ENCODE measurements at places on chromosomes 6 and 20.

DNA sequence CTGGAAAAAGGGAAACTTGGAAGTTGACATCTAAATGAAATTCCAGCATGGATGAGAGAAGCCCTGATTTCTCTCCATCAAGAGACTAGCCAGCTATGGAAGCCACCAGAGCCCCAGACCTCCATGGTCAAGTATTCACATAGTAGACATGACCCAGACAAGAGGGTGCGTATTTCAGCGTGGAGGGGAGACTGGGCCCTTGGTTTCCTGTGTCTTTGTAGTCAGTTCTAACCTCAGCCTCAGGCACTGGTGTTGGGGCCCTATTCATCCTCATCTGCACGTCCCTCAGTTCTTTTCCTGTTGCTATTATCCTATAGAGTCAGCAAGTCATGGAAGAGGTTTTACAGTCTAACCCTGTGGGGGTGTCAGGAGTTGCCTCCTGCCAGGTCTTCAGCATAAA is 12.5 kb downstream of the GNL1 start:
- no peak for DNase-seq

DNA sequence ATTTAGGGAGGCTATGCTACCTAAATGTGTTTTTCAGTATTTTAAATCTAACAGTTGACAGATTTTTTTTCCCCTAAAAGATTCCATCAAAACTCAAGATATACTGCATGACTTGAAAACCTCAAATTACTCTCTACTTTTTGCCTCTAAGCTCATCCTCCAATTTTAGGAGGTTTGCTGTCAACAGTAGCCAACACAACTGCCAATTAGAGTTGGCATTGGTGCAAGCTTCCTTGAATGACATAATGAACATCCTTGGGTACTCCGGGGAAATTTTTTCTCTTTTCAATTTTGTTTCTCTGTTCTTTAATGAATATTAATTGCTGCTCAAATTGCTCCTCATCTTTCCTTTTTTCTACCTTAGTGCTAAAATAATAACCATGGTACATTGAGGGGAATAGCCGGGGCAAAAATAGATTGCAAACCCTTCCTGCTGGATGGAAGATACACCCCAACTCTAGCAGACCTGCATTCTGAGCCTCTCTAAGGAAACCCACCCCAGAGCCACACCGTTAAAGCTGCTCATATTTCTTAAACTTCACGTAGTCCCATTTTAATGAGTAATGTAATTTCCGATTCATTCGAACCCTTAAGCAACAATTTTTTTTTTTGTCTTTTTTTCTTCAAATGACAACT is 34.3 kb downstream of the SLC22A23 start:
- no peak for DNase-seq

- no peak for DNase-seq
These were observed 13.7 kb downstream of the NPEPL1 start for GRCh38 chr20:58706150-58706892.

DNA sequence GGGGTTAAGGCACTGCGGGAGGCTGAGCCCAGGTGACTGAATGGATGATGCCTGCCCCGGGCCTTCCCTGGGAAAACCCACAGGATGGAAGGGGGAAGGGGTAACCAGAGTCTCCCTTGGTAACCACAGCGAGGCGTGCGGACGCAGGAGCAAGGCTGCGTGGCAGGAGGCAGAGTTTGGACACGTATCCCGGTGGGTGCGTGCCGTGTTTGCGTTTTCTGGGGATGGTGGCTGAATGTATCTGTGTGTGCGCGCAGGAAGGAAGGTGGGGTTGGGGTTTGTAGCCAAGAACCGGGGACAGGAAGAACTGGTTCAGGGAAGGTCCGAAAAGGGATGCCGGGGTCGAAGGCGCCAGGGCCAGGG is 1.8 kb downstream of the MDGA1 start:
- no peak for DNase-seq

DNA sequence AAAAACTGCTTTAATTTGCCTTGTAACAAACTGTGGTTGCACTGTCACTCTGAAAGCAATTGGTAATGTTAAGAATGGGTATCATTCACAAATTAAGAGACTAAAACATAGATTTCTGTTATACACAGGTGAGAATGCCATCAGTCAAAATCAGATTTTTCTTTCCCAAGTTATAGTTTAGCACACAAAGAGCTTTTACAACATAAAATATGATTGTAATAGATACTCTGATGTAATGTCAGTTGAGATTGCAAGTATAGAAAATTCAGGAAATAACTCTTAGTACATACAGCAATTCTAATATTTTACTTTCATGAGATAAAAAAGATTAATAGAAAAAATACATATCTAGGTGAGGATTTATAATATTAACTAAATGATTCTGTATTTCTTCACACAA is 2.3 kb upstream of the ME1 start:
- DNase-seq, result no peak

DNA sequence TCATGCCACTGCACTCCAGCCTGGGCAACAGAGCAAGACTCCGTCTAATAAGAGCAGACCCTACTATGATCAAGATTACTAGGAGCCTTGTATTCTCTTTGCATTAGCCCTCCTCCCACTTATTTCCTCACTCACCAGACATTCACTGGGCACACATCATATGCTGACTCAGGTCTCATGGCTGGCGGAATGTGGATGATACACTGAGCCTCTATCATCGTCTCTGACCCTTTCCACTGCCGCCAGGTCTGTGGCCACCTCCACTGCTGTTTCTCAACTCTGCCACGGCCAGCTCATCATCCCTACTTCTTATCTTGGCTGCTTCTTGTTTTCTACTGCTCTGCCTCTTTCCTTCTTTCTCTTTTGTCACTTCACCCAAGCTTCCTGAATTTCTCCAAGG is 161.0 kb downstream of the BACH2 start:
- DNase-seq, result no peak

DNA sequence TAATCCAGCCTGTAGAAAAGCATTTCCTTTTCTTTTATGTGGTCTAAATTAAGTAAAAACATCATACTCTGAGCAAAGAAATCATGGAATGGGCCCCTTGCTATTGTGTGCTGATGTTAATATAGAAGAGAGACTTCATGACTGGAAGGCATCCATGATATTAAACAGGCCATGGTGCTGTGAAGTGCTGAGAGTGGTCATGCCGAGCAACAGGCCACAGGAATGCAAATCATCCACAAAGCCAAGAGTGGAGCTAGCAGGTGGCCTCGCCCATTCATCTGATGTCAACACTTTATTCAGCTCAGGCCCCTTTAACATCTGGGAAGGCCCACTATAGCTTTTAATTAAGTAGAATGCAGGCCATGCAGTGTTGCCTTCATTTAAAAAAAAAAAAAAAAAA is 115.2 kb upstream of the HMGCLL1 start:
- DNase-seq, result no peak

- DNase-seq, result peak; percentile 85
These were observed 44.4 kb downstream of the DSTN start for GRCh38 chr20:17614176-17614811.

DNA sequence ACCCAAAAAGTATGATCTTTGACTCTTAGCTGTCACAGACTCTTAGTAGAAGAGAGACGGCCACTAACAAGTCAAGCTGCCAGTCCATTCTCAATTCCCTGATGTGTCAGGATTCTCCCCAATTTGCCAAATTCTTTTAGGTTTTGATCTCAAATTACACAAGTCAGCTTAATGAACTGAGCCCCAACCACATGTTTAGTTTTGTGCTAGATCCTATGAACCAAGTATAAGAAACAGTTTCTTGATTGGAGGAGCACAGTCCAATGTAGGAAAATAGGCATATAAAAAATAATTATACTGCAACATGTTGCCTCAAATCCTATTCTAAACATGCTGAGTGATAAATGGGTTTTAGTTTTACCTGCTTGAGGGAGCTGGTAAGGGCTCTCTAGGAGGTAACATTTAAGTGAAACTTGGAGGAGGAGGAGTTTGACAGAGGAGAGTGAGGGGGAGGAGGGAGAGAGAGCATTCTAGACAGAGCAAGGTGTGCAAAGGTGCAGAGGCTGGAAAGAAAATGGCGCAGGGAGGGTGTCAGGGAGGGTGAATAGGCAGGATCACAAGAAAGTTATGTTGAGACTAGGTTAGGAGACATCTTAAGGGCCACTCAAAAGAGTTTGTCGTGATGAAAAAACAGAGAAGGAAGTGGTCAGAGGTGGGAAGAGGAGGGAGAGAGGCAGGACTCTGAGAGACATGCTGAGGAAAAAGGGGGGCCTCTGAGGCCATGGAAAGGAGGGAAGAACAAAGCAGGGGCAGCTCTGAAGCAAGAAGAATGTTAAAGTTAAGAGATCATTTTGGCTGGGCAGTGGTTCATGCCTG is 22.8 kb upstream of the FAM83C start:
- no peak for DNase-seq

- no peak for DNase-seq
These were observed 314.8 kb downstream of the CDC5L start for GRCh38 chr6:44702292-44702691.

- DNase-seq, result no peak
These were observed 29.5 kb downstream of the PTPRA start for GRCh38 chr20:2902818-2903217.

- no peak for DNase-seq
These were observed 139.5 kb downstream of the QKI start for GRCh38 chr6:163554032-163554431.

DNA sequence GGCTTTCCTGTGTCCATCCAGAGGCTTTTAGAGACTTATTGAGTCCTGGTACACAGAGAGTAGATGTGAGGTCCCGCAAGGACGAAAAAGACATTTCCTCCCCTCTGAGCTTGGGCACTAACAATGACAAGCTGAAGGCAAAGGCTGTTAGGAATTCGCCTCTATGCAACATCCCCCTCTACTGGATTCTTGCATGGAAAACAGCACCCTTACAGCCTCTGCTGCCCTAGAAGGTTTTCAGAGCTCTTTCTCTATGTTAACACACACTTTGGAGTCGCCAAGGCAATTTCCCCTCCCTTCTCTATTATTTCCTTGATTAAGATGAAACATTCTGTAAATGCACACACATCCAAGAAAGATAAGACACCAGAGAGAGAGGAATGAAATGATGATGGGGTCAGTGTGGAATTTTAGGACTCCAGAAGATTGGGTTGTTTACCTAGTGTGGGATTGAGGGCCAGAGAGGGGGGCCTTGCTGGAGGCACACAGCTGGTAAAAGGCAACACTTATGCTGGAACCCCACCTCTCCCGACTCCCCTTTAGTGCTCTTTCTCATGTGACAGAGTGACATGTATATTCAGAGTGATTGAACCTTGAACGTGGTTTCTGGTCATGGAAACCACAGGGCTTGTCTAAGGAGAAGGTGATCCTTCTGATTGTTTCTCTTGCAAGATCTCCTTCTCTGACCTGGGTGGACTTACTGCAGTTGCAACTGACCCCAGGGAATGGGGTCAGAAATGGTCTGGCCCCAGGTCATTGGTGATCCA is 300.7 kb downstream of the CLIC5 start:
- no peak for DNase-seq

DNA sequence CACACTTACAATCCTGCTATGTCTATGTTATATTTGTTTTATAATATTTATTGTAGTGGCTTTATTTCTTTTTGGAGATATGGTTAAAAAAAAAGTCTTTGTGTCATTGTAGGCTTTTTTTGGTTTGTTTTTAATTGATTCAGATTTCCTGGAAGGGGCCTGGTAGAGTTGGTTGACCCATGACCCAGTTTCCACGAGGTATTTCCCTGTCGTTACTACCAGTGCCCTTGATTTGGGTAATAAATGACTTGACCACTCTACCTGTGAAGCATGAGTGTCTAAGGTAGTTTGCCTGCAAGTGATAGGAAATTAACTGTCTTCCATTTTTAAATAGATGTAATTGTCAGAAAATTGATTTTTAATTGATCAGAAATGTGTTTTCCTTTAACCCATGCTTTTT is 121.0 kb downstream of the JARID2 start:
- DNase-seq, result no peak

GRCh38 chr6:139137706-139138105 is 2.8 kb downstream of the HECA start:
- DNase-seq, result no peak

- DNase-seq, result no peak
These were observed 40.7 kb downstream of the TP53INP2 start for GRCh38 chr20:34744847-34745246.

DNA sequence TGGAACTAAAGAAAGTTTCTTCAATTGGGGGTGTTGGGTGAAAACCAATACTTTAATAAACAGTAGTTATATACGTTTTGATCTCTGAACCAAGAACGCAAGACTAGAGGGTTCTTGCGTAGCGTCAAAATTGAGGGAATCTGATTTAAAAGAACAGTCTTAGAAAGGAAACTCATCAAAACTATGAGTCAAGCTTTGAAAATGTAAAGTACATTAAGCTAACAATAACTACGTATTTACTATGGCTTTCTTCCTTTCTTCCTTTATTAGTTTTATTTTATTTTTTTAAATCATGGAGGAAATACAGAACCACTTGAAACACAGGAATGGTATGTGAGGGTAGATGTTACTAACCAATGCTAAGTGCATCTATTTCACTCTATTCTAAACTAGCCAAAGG is 287.0 kb upstream of the RSPO3 start:
- DNase-seq, result no peak

- DNase-seq, result no peak
These were observed 127.9 kb downstream of the BCKDHB start for GRCh38 chr6:80234401-80234800.

GRCh38 chr20:54525916-54526590 is 50.7 kb downstream of the DOK5 start:
- no peak for DNase-seq

GRCh38 chr6:117561128-117561527 is 41.2 kb downstream of the GOPC start:
- DNase-seq, result no peak

- no peak for DNase-seq
These were observed 8.5 kb downstream of the PRRC2A start for GRCh38 chr6:31629014-31629413.

DNA sequence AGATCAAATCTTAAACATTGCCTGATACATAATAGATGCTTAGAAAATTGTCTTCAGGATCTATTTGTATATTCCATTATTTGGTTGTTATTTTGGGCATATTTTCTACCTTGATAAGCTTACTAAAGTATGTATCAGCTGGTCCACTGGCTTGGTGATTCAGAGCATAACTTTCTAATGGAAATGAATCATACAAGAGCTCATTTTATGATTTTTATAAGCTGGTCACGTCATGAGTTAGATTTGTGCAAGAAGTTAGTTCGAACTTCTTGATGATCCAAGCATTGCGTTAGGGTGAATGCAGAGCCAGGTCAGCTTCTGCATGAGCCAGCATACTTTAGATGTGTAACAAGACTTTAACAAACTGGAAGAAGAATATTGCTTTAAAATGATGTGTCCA is 144.5 kb upstream of the FLRT3 start:
- DNase-seq, result no peak

GRCh38 chr20:10352934-10353824 is 80.8 kb downstream of the MKKS start:
- no peak for DNase-seq

DNA sequence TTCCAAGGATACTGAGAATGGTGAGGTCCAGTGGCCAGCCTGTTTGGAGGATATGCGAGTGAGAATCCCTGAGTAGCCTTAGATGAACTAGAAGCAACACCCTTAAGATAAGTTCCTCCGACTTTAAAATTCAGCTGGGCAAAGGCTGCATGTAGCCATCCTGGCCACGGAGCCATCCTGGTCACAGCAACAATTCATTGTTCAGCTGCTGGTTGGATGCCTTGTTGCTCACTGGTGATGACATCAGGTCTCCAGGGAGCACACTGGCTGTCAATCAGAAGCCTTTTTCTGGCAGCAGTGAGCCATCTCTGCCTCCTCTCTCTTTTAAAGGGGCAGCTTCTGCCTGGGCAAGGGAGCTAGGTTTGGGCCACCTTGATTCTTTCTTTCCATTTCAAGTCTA is 22.4 kb upstream of the RIMS4 start:
- DNase-seq, result no peak

Data from mucosa of descending colon (tissue), 3 donors.